HAP-1 (cell line): ENCODE measurements at places on chromosomes 1 and 21.

GRCh38 chr1:244047621-244048255 is 3.3 kb upstream of the ZBTB18 start:
- DNase-seq: no peak

- no peak for DNase-seq
These were observed 51.4 kb upstream of the GPR157 start for GRCh38 chr1:9180111-9180819.

GRCh38 chr1:160807738-160808137 is 11.8 kb downstream of the LY9 start:
- DNase-seq: no peak

DNA sequence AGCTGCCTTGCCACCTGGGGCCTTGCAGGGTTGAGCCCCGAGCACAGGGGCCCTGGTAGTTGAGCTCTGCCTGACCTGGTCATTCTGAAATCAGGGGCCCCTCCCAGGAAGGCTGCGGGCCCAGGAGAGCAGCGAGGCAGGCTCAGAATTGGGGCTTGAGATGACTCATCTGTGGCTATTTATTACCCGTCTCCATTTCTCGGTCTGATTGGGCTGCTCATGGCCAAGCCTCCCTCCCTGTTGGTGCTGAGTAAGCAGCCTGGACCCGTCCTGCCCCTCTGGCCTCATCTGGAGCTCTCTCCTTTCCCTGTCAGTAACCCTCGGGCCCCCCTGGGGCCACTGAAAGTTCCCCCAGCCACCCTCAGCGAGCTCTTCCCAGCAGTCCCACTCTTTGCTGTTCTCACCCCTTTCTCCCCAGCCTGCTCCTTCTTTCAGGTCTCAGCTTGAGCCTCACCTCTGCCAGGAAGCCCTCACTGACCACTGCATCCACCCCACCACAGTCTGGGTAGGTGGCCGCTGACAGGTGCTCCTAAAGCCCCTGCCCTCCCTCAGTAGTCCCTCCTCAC is 11.0 kb upstream of the TNFRSF8 start:
- no peak for DNase-seq
